ENCODE measurements at places on chromosomes 11 and 22.
A peak's percentile ranks its signal among the peaks of the same experiment; 100 is the strongest.

- DNase-seq = no peak
Measured at GRCh38 chr11:94925422-94926270, 47.7 kb downstream of the CWC15 start.

DNA sequence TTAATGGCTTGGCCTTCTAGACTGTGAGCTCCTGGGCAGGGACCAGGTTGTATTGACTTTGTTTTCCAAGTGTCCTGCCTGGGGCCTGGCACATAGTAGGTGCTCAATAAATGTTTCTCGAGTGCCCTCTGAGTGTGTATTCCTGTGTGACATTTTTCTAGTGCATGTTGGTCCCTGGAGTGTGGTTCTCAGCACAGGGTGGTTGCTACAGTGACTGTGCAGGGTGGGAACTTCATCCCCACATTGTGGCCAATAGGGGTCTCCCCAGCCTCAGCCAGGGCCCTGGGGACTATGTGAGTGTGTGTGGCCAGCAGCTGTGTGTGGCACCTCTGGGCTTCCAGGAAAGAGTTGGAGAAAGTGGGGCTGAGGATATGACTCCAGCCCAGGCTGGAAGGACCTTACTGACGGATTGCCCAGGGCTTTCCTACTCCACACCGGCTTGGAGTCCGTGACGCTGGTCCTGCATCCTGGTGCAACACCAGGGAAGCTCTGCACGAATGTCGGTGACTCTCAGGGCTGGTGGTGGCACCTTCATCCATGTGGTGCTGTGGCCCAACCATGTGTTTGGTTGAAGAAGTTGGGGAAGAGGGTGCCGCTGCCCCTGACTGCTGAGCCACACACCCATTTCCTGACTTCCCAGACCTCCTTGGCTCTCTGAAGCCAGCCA is 9.0 kb upstream of the MARK2 start:
- peak; percentile 55 for DNase-seq

DNA sequence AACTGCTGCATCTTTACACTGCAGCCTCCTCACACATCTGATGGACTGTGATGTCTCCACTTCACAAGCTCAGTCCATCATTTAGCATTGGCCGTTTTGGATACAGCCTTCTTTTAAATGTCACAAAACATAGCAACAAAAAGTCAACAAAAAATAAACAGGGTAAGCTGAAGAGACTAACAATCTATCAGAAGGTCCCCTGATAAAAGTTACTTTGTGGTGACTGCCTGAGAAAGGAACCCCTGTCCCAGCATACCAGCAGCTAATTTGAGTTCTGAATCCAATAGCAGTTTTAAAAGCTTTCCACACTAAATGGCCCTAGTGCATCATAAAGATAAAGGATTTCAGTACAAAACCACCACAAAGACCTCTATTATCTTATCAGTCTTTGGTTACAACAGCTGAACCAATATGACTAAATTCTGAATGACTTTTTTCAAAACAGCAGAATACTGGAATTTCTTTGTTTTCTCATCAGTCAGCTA is 162.4 kb downstream of the SOX6 start:
- no peak for DNase-seq

DNA sequence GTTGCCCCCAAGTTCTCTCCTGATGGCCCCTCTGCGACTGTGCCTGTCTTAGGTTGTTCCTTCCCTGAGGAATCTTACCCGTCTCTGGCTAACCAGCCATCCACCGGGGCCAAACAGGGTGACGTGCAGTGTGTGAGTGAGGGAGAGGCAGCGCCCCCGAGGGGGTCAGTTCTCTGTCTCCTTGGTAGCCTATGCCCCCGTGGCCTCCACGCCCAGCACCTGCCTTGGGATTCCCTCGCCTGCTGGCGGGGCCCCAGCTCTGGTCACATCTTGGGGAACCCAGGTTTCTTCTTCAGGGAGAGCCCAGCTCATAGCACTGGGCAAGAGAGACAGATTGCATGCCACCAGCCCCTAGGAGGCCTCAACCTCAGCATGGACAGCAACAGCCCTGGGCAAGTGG is 5.8 kb downstream of the NXF1 start:
- DNase-seq = no peak

- peak; percentile 53 for DNase-seq
Measured at GRCh38 chr11:10497371-10498021, 42.4 kb downstream of the AMPD3 start.

GRCh38 chr11:86418917-86419316 is 44.2 kb downstream of the CCDC81 start:
- DNase-seq = peak; percentile 5

- no peak for DNase-seq
Measured at GRCh38 chr11:59416613-59417012, 9.6 kb downstream of the OR5A2 start.

DNA sequence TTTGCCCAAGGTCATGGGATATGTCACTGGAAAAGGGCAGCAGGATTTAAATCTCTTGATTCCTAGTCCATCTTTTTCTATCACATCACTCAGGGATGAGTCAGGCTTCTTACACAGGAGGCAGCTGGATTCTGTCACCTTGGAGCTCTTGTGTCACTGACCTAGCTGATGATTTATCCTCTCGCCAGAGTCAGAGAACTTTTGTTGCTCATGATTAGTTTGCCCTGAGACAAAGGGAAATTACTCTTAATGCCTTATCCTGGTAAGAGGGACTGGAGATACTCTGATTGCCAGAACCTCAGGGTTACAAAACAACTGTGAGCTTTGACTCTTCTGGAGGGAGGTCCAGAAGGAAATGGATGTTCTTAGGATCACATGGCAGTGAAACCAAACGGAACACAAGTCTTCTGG is 10.1 kb downstream of the COA4 start:
- peak; percentile 39 for DNase-seq

- DNase-seq = peak; percentile 24
Measured at GRCh38 chr11:116202922-116203321, 569.9 kb downstream of the BUD13 start.

- no peak for DNase-seq
Measured at GRCh38 chr11:77276271-77276670, 25.2 kb downstream of the GDPD4 start.

DNA sequence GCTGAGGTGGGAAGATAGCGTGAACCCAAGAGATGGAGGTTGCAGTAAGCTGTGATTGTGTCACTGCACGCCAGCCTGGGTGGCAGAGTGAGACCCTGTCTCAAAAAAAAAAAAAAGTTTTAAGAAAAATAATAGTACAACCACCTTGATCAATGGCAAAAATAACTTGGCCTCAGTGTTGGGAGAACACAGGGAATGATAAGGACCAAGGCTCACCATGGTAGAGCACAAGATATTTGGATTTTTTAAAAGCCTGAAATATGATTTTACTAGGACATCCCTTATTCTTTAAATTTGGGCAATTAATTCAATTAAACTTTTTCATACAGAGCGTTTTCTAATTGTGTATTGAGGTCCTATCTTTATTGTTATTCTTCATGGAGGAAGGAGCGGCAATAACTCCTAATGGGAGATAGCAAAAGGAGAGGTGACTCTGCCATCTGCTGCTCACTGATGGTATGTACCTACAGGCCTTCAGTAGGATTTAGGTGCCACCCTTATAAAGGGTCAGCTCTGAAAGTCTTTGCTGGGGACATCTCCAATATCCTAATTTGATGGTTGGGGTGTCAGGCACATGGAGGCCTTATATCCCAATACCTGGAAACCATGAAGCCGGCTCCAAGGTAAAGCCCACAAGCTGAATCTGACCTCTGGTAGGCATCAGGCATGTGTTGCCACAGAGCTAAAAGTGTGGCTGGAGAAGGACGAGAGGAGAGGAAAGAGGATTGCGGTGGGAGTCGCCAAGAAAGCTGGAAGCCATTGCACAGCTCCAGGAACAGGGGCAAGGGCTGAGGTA is 21.9 kb upstream of the POLD3 start:
- DNase-seq = peak; percentile 77

- no peak for DNase-seq
Measured at GRCh38 chr11:130344841-130345240, 30.1 kb upstream of the ZBTB44 start.

DNA sequence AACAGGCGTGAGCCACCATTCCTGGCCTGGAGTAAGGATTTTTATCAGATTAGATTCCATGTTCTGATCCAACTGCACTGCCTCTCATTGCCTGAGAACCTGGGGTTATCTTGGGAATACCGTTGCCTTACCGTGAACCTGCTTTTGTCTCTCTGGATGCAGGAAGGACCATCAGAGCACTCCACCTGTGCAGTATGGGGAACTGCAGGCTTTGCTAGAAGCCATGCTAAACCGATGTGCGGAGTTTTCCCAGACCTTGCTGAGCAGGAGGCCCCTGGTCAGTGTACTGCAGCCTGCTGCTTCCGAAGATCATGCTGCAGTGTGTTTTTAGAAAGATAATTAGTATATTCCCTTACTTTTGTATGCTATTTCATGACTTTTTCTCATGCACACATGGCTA is 43.6 kb downstream of the MEI1 start:
- DNase-seq = peak; percentile 60

DNA sequence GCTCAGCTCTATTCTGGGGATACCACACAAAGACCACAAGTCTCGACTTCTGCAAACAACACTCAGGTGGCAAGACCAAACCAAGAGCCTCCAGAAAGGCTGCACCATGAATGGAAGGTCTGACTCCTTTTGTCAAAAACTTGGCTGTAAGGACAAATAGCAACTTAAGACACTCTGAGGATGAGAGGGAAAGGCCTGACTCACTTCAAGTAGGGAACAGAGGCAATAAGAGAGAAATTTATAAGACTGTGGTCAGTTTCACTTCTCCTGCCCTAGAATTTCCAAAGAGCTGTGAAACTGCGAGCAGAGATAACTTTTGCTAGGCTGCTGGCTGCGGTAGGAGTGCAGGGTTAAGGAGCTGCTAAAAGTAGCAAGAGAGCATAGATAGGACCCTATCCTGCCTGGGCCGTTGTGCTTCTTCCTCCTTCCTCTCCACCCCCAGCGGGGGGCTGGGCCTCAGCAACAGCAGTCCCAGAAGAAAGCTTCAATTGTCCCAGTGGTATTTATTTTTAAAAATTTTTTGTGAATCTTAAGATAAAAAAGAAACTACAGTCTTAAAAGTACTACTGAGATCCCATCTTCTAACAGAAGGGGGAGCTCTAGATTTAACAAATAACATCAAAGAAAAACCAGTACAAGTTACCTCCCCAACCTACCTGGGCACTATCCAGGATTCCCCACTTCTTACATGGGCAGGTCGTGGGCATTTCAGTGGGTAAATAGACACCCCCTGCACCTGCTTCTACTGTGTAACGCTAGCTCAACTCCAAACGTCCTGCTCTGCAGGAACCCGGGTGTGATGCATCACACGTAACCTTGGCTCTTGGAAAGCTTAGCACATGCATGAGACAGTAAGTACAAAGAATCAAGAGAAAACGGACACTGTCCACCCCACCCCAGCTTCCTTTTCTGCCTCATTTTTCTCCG is 66.4 kb downstream of the SGSM3 start:
- DNase-seq = peak; percentile 53

- DNase-seq = no peak
Measured at GRCh38 chr11:68685656-68686380, 1.5 kb downstream of the GAL start.

- DNase-seq = no peak
Measured at GRCh38 chr11:19121646-19122045, 4.7 kb downstream of the ZDHHC13 start.

GRCh38 chr22:46273432-46274148 is 5.8 kb downstream of the TTC38 start:
- DNase-seq = no peak

DNA sequence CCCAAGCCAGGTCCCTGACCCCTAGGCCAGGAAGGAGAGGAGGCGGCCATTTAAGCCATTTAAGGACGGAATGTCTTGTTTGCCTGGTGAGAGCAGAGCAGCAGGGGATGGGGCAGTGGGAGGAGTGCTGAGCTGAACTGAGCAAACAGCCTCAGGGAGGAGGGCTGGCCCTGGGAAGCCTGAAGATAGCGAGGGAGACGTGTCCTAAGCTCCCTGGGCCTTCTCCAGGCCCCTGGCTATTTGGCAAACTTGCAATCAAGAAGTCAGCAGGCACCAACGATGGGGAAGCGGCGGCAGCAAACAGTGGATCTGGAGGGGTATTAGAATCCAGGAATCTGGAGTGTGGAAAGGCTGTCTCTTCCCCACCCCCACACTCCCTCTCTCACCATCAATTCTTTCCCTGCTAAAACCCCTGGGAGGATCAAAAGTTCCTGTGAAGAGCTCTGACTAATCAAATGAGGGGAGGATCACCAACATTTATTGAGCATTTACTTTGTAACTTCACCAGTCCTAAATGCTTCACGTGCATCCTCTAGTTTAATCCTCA is 8.8 kb downstream of the BCL9L start:
- no peak for DNase-seq

- no peak for DNase-seq
Measured at GRCh38 chr11:30861064-30861463, 274.9 kb upstream of the MPPED2 start.

- DNase-seq = no peak
Measured at GRCh38 chr11:931385-931784, 5.7 kb downstream of the AP2A2 start.

DNA sequence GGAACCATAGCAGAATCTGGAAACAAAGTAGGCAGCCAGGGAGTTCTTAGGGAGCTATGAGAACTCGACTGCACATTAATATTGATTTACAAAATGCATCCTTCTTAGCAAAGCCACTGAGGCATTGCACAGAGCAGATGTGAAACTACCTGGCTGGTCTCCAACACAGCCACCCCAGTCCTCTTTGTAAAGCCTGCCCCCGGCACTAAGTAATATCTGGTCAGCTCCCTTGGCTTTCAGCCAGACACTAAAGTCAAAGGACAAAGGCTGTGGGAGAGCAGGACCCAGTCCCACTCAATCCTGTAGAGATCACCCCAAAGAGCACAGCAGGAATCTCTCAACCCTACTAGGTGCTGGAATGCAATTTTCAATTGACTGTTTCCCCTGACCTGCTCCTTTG is 12.8 kb downstream of the XRRA1 start:
- DNase-seq = no peak

DNA sequence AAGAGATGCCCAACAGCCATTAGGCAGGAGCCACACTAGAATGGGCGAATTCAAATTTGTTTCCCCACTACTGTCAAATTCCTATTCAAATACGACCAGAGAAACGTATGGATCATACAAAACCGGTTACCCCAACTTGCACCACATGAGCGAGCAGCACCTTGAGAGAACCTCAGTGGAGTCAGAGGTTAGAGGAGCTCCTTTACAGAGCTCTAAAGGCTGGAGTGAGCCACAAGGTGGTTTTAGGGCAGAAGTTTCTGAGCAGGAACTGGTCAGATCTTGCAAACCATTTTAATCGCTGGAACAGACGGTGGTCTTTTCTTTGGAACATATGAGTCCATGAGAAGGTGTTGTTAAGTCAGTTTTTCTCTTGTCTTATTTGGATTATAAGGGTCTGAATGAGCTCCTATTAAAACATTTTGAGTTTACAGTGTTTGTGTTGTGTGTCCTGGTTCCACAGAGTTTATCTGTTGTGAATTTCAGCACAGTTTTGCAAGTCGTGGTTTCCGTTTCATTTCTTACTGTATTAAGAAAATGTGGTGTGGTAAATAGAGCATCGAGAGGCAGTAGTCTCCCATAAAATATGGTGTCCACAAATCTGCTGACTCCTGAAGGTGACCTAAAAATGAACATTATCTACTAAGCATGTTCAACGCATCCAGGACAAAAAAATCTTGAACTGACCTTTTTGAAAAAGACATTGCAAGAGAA is 471.7 kb downstream of the NTM start:
- DNase-seq = no peak

- no peak for DNase-seq
Measured at GRCh38 chr11:37503411-37504059, 905.5 kb upstream of the RAG2 start.

Measured in NCI-H82 (cell line).